ENCODE measurements at places on chromosomes 1 and 21.

DNA sequence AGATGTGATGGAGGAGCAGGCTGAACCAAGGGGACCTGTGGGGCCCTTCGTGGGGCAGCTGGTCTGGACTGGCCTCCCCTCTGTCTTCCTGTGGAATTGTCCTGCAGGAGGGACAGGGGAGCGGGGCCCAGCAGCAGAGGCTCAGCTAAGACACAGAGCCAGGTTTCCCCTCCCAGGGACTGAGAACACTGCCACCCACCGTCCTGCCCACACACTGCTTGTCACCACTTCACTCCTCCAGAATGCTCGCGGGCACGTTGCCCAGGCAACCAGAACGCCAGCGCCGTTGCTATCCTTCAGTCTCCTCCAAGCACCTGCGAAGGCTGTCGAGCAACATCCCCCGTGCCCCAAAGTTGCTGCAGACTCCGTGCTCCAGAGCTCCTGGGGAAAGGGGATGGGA is 46.4 kb downstream of the AJAP1 start:
- no peak for DNase-seq

DNA sequence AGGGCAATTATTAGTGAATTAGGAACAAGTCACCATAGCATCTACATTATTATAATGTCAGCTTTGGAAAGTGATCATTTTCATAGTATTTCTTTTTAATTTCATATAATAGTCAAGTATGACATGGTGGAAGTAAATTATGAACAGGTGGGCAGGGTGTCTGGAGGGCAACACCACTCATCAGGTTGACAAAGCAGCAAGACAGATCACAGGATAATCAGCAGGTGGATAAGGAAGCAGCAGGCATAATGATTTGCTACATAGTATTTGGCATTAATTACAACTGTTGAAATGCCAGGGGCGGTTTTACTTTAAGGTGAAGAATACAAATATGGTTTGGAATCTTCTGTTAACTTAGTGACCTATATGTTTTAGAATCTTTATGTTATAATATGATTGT is 1342.2 kb downstream of the PLA2G4A start:
- no peak for DNase-seq

DNA sequence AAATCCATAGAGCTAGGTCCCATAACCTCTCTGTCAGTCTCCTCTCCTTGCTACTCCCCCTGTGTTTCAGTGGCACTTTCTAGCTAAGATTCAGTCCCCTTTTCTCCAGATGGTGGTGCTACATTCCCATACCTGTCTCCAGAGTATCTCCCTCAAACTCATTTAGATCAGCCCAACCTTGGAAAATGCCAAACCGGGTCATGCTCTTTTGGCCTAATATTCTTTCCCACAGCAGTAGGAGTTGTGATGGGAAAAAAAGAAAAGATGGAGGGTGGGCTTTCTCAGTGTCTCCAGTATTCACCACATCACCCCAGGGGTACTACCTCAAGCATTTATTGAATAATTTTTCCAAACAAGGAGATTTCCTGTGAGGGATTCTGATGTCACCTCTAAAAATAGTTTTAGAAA is 3.2 kb upstream of the RXFP4 start:
- DNase-seq: peak; percentile 80

- DNase-seq: no peak
Measured at GRCh38 chr1:90955769-90956168, 66.1 kb downstream of the ZNF644 start.

GRCh38 chr1:201880928-201881571 is 7.6 kb upstream of the SHISA4 start:
- no peak for DNase-seq

DNA sequence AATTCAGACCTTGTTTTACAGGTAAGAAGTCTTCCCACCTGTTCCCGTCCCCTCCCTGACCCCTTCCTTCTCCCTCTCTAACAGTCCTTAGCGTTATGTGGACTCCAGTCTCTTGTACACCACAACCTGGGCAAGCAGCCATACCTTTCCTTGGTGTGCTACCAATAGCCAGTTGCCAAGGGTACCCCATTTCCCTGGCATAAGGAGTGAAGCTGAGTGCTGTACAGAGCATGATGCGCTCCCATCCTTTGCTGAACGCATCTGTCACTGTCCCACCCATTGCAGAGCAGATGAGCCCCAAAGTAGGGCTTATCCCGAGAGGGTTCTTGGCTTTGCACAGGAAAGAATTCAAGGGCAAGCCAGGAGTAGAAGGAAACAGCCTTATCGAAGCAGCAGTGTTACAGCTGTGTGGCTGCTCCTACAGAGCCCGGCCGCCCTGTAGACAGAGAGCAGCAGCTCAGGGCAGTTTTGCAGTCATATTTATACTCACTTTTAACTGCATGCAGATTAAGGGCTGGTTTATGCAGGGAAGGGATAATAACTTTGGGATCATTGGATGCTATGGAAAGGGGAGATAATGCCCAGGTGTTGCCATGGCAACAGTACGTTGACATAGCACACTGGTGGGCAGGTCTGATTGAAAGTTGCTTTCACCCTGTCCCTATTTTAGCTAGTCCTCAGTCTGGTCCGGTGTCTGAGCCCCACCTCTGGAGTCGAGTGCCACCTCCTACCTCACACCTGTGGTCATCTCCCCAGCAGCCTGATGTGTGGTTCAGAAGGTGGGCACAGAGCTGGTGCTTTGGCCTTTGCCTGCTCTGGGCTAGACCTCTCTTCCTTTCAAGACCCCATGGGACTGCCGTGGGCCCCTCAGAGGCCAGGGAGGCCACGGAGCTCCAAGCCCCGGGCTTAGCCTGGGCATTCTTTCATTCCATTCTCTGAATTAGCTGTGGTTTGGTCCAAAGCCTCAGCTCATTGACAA is 5.1 kb downstream of the FHAD1 start:
- no peak for DNase-seq
